ENCODE measurements at places on chromosomes 16 and 17.
A peak's percentile ranks its signal among the peaks of the same experiment; 100 is the strongest.

GRCh38 chr16:23877107-23878070 is 41.6 kb downstream of the PRKCB start:
- no peaks in the 10 kb centered on the region for H3K4me1 ChIP-seq
- DNase-seq, result no peak

DNA sequence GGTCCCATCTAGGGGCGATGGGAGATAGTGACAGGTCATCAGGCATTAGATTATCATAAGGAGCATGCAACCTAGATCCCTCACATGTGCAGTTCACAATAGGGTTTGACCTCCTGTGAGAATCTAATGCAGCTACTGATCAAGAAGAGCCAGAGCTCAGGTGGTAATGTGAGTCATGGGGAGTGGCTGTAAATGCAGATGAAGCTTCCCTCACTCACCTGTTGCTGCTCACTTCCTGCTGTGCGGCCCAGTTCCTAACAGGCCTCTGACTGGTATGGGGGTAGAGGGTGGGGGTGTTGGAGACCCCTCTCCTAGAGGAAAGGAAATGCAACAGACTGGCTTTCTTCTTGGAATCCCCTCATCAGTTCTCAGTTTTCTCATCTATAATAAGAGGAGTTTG is 131.4 kb downstream of the CA10 start:
- H3K27me3 ChIP-seq, result peaks cover 2% of the 10 kb centered on the region
- peak overlapping the region; percentile 39 for H3K27ac ChIP-seq
- H3K4me1 ChIP-seq, result no peaks in the 10 kb centered on the region
- no peaks in the 10 kb centered on the region for H3K36me3 ChIP-seq

DNA sequence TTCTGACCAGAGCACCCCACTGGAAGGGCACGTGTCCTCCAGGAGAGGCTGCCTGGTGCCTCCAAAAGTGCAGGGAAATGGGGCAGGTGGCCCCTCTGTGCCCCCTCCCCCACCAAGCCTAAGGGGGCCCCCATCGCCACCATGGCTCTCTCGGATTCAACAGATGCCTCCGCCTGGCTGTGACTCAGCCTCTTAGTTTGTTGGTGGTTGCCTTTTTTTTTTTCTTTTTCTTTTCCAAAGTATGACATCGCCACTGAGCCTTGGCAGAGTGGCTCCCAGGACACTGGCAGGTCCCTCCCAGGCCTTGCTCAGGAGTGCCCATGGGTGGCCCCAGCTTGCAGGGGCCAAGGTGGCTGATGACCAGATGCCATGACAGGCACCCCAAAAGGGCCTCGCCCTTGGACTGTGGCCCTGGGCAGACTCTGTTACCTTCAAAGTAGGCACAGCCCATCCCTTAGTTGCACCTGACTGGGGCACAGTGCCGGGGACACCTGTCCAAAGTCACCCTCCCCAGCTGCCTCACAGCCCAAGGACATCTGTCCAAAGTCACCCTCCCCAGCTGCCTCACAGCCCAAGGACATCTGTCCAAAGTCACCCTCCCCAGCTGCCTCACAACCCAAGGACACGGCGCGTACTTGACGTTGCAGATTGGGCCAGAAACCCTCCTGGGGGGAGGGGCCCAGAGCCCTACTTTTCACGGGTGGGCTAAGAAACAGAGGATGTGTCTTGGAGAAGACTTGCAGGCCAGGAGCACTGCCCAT is 29.6 kb downstream of the NPTX1 start:
- H3K4me3 ChIP-seq, result no peak overlapping the region
- DNase-seq, result no peak
- H3K27me3 ChIP-seq, result peaks cover 17% of the 10 kb centered on the region
- H3K36me3 ChIP-seq, result no peaks in the 10 kb centered on the region
- H3K27ac ChIP-seq, result no peak overlapping the region

DNA sequence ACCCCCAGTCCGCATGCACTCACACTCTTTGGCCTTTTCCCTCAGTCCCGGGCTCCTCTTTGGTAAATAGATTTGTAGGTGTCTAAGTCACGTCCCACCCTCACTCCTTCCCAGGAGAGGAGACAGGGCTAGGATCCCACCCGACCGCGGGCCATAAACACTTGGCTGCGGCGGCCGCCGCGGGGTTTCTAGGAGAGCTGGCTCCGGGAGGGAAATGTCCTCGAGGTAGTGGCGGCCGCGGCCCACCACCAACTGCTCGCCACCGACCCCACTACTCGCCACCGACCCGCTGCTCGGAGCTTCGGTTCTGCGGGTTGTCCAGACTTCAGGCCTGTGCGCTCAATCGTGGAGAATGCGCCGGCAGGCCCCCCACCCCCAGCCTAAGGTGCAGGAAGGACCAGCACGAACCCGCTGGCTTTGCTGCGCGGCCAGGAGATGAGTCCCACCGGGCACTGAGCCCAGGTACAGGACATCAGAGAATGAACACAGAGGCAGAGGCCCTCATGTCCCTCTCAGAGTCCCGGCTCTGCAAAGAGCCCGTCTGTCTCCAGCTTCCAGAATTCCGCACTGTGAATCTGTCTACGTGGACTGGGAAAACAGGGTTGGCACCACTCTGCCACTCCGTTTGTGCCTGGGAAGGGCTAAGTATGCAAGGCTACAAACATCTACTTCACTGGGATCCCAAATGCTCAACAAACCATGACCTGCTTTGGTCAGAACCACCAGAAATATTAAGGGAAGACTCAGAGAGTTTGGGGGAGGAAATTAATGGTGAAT is 2.5 kb downstream of the PRAC2 start:
- no peak overlapping the region for H3K27ac ChIP-seq
- no peak overlapping the region for H3K4me3 ChIP-seq
- peaks cover 7% of the 10 kb centered on the region for H3K4me1 ChIP-seq

GRCh38 chr16:49484936-49485335 is 111.3 kb downstream of the C16orf78 start:
- no peak for DNase-seq
- no peaks in the 10 kb centered on the region for H3K36me3 ChIP-seq
- H3K4me3 ChIP-seq, result peak overlapping the region; percentile 58
- peaks cover 18% of the 10 kb centered on the region for H3K27me3 ChIP-seq
- no peak overlapping the region for H3K27ac ChIP-seq

DNA sequence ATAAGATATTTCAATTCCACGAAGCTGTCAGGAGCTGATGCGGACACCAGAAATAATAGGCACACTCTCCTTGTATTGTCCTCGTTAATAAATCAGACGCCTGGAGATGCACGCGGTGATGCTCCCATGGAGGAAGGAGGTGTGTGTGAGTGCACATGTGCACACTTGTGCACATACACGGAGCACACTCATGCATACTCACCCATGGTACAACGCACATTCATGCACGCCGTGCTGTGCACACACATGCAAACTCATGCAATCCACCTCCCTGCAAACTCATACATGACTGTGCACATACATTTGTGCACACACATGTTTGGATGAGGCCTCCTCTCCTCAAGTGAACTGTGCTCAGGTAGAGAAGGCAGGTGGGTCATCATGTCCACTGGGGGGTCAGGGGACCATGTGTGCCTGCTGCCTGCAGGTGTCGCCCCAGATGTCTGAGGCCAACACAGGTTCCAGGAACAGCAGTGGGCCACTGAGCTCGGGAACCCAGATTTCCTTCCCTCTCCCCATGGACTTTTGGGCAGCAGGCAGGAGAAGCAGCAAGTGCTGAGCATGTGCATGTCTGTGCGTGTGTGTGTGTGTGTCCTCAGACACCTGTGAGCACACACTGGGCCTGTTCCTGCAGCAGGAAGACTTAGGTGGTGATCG is 165.3 kb downstream of the SDK2 start:
- H3K4me1 ChIP-seq, result peaks cover 34% of the 10 kb centered on the region
- no peak overlapping the region for H3K27ac ChIP-seq
- peaks cover 7% of the 10 kb centered on the region for H3K27me3 ChIP-seq
- H3K36me3 ChIP-seq, result no peaks in the 10 kb centered on the region
- no peak overlapping the region for H3K4me3 ChIP-seq
- DNase-seq, result no peak

- H3K4me1 ChIP-seq, result peaks cover 29% of the 10 kb centered on the region
- H3K27me3 ChIP-seq, result peaks cover 33% of the 10 kb centered on the region
- no peak for DNase-seq
- peak overlapping the region; percentile 5 for H3K4me3 ChIP-seq
These were observed 282.1 kb upstream of the IRX5 start for GRCh38 chr16:54648575-54648974.

GRCh38 chr16:85321509-85322271 is 209.4 kb upstream of the CIBAR2 start:
- H3K4me1 ChIP-seq, result peaks cover 46% of the 10 kb centered on the region
- H3K27ac ChIP-seq, result no peak overlapping the region
- H3K27me3 ChIP-seq, result no peaks in the 10 kb centered on the region
- no peak overlapping the region for H3K4me3 ChIP-seq

DNA sequence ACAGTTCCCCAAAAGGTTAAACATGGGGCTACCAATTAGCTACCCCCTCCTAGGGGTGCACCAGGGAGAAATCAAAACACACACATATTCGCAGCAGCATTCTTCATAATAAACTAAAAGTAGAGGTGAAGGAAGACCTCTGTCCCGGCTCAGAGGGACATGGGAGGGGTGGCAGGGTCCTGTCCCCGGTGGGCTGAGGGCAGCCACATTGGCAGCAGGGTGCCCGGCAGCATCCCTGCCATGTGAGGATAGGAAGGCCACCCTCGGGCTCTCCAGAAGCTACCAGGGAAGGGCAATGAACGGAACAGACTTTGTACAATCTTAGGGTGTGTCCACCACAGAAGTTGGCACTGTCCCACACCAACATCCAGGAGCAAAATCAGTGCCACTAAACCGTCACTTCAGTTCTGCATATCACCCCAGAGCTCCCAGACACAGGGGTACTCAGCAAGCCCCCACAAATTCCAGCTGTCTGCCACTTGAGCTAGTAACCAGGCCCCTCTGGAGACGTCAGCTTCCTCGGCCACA is 3.1 kb upstream of the DNAH17 start:
- no peaks in the 10 kb centered on the region for H3K4me1 ChIP-seq
- no peak for DNase-seq
- H3K36me3 ChIP-seq, result no peaks in the 10 kb centered on the region
- no peak overlapping the region for H3K4me3 ChIP-seq

DNA sequence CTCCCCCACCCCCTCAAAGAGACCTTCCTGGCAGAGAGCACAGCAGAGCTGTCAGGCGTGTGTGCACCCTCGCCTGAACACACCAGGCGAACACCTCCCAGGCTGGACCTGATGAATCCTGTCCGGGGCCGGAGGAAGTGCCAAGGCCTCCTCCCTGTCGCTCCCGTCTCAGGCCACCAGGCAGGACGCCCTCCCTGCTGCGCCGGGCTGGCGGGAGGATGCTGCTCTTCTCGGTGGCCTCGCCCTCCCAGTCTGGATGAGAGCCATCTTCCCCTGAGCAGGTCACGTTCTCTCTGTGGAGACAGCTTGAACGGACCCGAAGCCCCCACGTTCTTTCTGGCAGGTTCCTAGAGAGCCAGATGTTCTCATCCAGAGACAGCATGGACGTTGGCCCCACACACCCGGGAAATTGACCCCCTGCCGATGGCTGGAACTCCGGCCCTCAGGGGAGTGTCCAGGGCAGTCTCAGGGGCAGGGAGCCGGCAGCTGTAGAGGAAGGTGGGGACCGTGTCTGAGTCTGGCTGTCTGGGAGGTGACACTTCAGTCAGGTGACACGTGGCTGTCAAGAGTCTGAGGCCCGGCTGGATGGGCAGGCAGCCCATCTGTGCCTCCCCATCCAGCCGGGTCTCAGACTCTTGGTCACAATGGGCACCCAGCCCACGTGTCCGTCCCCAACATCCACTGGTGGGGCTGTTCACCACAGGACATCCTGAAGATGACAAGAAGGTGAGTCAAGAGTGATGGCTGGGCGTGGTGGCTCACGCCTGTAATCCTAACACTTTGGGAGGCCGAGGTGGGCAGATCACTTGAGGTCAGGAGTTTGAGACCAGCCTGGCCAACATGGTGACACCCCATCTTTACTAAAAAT is 5.0 kb upstream of the TIMP2 start:
- H3K4me3 ChIP-seq, result no peak overlapping the region
- DNase-seq, result no peak
- no peaks in the 10 kb centered on the region for H3K36me3 ChIP-seq
- peaks cover 30% of the 10 kb centered on the region for H3K4me1 ChIP-seq
- H3K27me3 ChIP-seq, result no peaks in the 10 kb centered on the region
- no peak overlapping the region for H3K27ac ChIP-seq

DNA sequence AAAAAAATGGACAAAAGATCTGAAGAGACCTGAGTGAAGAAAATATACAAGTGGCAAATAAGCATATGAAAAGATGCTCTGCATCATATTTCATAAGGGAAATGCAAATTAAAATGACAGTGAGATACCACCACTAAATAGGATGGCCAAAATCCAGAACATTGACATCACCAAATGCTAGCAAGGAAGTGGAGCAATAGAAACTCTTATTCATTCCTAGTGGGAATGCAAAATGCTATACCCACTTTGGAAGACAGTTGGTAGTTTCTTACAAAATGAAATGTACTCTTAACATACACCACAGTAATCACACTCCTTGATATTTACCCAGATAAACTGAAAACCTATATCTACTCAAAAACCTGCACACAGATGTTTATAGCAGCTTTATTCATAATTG is 33.6 kb downstream of the DHRS7B start:
- no peaks in the 10 kb centered on the region for H3K36me3 ChIP-seq
- no peak overlapping the region for H3K4me3 ChIP-seq
- H3K27ac ChIP-seq, result no peak overlapping the region
- no peaks in the 10 kb centered on the region for H3K27me3 ChIP-seq
- H3K4me1 ChIP-seq, result peaks cover 10% of the 10 kb centered on the region

DNA sequence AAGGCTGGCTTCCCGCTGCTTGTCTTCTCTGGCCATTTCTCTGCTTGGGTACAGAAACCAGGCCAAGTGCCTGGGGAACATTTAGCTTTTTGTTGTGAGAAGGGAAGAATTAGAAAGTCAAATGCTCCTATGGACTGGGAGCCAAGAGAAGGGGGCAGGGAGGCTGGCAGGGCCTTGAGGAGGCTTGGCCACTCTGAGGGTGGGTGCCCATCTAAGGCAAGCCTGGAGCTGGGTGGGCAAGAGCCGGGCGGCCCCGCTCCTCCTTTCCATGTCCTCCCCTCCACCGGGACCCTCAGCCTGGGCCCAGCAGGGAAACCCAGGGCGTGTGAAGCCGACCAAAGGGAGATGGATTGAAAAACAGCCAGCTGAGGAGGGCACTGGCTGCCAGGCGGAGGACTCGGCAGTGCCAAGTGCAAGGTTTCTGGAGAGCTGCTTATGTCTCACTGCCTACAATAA is 69.4 kb downstream of the NTN1 start:
- no peaks in the 10 kb centered on the region for H3K4me1 ChIP-seq
- H3K27me3 ChIP-seq, result peaks cover 3% of the 10 kb centered on the region
- no peak for DNase-seq
- no peaks in the 10 kb centered on the region for H3K36me3 ChIP-seq
- no peak overlapping the region for H3K4me3 ChIP-seq
- H3K27ac ChIP-seq, result no peak overlapping the region

GRCh38 chr17:65018610-65019316 is 37.8 kb downstream of the GNA13 start:
- H3K4me1 ChIP-seq, result peaks cover 29% of the 10 kb centered on the region
- no peak overlapping the region for H3K4me3 ChIP-seq

DNA sequence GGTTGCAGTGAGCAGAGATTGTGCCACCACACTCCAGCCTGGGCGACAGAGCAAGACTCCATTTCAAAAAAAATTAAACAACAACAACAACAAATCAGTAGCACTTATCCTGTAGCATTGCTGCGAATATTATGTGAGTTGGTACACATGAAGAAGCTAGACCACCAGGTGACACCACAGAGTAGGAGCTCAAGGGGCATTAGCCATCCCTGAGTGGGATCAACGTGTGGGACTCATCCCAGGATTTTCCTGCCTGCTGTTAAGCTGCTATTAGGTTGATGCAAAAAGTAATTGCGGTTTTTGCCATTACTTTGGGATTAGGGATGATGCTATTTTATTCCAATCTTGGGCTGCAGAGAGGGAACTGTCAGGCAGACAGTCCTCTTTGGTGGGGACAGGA is 47.2 kb downstream of the OTOA start:
- H3K36me3 ChIP-seq, result no peaks in the 10 kb centered on the region
- DNase-seq, result no peak
- no peaks in the 10 kb centered on the region for H3K4me1 ChIP-seq
- H3K27ac ChIP-seq, result no peak overlapping the region
- no peak overlapping the region for H3K4me3 ChIP-seq
- H3K27me3 ChIP-seq, result peaks cover 3% of the 10 kb centered on the region

Measured in type B pancreatic cell (in vitro differentiated cells).